ENCODE measurements at places on chromosomes 4 and X.
A peak's percentile ranks its signal among the peaks of the same experiment; 100 is the strongest.

- DNase-seq: no peak
Measured at GRCh38 chrX:47502316-47503125, 19.5 kb upstream of the ZNF41 start.

GRCh38 chr4:99234331-99235010, 15.4 kb upstream of the ADH6 start:
- no peak for DNase-seq

DNA sequence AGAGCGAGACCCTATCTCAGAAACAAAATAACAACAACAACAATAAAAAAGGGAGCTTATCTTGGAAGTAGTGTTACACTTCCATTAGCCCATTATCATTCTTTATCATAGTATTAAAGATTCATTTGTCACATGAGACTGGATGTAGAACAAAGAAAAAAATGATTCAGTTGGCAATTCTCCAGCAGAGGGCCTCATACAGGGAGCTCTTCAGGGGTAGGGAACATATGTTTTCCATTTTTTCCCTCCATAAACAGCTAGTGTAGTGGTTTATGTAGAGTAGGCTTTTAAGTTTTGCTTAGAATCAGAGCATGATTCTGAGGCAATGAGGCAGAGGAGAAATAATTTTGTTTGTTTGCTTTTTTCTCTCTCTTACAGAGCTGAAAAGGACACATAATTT, 5.8 kb downstream of the CPE start:
- no peak for DNase-seq

- DNase-seq: no peak
Measured at GRCh38 chr4:791252-791897, 34.6 kb downstream of the CPLX1 start.

DNA sequence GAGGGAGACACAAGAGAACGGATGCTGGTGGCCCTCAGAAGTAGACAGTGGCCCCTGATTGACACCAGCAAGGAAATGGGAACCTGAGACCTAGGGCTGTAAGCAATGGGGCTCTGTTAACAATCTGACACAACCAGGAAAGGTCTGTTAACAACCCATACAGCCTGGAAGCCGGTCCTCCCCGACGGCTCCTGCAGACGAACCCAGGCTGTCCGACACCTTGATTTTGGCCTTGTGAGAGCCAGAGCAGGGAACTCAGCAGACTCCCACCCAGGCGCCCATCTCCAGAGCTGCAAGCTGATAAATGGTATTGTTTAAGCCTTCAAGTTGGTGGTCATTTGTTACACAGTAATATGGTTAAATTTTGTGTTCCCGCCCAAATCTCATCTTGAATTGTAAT, 10.2 kb upstream of the CYTL1 start:
- no peak for DNase-seq

- no peak for DNase-seq
Measured at GRCh38 chr4:128942607-128943006, 133.1 kb downstream of the JADE1 start.

- DNase-seq: no peak
Measured at GRCh38 chr4:116244771-116245170, 840.6 kb downstream of the TRAM1L1 start.

- peak; percentile 17 for DNase-seq
Measured at GRCh38 chrX:104098151-104098808, 14.0 kb upstream of the ZCCHC18 start.

GRCh38 chr4:2847302-2847871, 3.7 kb downstream of the ADD1 start:
- DNase-seq: no peak

DNA sequence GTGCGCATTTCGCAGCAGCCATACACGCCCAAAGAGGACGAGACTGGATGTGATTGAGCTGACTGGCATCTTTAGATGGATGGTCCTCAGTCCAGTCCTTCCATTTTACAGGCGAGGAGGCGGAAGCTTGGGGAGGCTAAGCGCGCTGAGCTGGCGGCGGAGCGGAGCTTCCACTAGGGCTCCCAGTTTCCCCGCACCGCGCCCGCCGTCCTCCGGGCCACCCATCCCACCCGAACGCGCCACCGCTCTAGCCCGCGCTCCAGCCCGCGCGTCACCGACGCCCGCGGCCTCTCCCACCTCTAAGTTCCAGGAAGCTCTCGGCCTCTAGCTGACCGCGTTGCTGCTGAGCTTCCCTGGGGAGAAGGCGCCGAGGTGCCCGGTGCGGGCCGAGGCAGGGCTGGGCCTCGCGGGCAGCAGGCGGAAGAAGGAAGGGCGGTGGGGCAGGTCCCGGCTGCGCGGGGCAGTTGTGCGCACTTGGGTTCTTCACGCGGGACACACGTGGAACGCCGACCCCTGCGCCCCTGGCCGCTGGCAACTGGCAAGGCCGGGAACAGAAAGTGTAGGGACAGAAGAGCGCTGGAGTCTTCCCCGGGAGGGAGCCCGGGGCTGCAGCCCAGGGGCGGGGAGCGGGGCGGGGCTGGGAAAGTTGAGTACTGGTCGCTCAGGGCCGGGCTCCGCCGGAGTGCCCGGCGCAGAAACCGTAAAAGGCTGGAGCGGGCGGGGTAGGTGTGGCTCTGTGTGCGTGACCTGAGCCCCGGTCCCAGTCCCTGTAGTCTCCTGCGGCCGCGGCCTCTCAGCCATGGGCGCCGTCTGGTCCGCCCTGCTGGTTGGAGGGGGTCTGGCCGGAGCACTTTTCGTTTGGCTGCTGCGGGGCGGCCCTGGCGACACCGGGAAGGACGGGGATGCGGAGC, at the start of gene STBD1:
TSS of gene STBD1 (plus strand) at position 763 of the 911 bp plus-strand sequence. CDS start at position 800, 37 bp downstream.
- DNase-seq: no peak

- no peak for DNase-seq
Measured at GRCh38 chrX:24241822-24242648, 71.8 kb downstream of the SUPT20HL2 start.

DNA sequence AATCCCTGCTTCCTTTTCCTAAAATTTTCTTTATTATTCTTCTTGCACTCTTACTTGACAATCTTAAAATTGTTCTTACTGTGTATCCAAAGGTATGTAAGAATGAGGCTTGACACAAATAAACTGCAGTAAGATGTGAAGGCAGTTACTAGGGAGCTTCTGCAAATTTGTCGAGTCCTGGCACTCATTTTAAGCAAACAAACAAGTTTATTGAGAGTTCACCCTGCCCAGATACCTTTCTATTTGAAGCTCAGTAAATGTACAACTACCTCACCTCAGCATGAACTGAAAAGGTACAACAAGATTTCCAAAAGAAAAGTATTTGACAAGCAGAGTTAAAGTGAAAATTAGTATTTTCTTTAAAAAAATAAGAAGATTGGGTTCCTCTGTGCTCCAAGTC, 13.3 kb upstream of the SYTL4 start:
- DNase-seq: no peak

GRCh38 chr4:140777894-140778293, 21.7 kb upstream of the TBC1D9 start:
- DNase-seq: no peak

DNA sequence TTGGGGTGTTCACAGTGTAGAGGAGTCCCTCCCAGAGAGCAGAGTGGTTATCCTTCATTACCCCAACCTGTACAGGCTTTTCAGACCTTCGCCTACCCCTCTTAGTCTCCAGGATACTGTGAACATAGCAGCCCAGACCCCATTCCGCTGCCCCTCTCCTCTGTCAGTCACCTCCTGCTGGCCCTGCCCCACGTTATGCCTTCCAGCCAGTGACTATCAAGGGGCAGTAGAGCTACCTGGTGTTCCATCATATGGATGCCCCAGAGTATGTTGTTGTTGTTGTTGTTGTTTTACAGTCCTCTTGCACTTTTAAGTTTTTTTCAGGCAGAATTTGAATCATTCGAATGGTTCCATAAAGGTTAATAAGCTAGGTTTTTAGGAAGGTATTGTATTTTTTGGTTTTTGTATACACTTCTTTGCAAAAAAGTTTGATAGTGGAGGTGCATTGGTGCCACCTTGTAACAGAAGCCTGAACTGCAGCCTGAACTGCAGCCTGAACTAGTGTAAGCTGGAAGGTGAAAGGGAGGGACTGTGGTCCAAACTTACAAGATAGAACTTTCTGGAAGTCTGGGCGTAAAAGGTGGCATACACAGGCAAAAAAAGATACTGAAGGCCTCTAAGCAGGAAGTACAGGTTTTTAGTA, 101.4 kb upstream of the RAB40AL start:
- no peak for DNase-seq

DNA sequence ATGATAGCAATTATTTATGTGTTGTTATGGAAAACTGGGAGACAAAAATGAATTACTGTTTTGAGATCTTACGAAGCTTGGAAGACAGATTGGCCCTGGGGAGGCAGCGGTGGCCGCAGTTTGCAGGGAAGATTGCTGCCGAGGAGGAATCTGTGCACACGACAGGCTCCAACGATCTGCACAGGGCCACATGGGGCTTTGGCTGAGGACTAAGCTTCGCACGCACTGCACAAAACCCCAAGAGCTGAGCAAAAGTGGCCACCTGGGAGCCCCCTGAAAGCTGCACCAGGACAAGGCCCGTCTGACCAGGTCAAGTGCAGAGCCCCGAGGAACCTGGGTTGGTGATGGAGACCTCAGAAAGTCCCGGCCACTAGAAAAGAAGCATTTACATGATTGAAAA, 5.2 kb upstream of the PDE6B start:
- no peak for DNase-seq

DNA sequence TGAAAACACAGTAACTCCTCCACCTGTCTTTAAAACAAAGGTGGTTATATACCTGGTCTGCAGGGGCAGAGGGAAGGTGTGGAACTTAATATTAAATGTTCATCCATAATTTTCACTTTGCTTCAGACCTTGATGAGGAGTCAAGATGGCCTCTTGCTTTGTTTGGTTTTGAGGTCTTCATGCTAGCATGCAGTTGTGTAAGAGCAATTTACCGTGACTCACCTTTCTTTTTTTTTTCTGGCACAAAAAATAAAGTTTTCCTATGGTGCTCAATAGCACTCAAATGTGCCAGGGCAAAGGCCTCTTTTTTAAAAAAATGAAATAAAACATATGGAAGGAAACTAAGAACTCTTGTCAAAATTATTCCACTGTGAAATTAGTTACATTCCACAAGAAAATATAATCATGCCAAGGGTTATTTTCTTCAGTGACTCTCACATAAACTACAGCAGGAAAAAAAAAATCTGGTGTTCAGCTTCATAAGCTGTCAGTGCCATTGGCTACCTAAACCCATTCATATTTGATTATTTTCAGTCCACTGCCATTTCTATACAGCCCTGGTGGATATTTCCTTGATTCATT, 128.2 kb downstream of the SLC7A11 start:
- no peak for DNase-seq

Data from activated CD8-positive, alpha-beta memory T cell treated with anti-CD3 and anti-CD28 coated beads for 1 hour (primary cell).